ENCODE measurements at places on chromosomes 13 and 19.

DNA sequence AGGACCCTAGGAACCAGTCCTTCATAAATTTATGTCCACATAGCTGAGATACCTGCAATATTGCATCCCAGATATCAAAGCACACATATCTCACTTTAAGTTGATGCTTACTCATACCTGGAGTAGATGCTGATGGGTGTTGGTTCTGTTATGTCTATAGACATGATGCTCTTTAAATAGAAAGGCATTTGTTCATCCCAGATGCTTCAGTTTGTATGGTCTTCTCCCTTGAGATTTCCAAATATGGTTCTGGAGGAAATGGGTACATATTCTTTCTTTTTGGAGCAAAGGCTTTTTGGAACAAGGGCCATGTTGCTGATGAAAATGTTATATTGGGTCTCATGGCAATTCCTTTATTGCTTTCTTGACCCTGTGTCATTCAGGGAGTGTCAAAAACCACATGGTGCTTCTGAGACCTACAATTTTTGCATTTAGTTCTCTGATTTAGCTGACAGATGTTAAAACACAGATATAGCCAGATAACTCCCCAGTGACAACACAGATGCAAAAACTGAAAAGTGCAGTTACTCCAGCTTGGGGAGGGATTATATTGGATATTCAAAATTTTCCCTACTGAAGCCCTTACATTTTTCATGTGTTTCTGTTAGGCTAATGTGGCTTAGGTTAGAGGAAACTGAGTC lies 211.4 kb downstream of the KCNRG start:
- no peak for DNase-seq

DNA sequence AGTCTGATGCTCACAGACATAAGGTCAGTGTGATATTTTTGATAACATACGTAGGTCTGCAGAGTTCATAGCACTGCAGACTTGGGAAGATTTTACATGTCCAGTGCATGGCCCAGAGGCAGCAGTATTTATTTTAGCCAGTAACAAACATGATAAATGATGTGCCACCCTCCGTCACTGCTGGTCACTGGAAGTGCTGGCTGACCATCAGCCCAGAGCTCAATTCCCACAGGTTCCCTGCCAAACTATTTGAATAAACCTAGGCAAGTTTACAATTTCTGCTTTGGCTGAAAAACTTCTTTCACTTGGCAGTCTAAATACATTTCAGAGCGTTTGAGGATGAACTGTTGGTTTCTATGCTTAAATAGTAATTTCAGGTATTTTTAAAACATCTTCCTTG lies 135.5 kb upstream of the EDNRB start:
- no peak for DNase-seq

GRCh38 chr13:99960663-99961311 lies 10.8 kb downstream of the ZIC5 start:
- no peak for DNase-seq

GRCh38 chr13:111319521-111319920 lies 921 bp upstream of the TEX29 start:
- DNase-seq, result no peak

DNA sequence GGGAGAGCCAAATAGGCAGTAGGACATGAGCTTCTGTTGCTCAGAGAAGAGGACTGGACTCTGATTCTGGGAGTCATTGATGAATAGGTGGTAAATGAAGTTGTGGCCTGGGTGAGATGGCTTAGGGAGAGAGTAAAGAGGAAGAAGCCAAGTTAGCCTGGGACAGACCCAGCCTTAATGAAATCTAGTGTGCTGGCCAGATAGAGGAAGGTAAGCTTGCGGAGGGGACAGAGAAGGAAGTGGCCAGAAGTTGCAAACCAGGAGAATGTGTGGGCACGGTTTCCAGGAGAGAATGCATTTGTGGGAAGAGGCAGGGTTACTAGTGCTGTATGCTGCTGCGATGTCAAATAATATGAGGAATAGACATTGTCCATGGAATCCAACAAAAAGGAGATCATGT lies 83.3 kb upstream of the OLFM4 start:
- no peak for DNase-seq

- DNase-seq, result no peak
Measured at GRCh38 chr19:12603714-12604113, 6.9 kb downstream of the ZNF490 start.

- DNase-seq, result peak; percentile 46
Measured at GRCh38 chr13:95100525-95101433, 200.5 kb downstream of the ABCC4 start.

DNA sequence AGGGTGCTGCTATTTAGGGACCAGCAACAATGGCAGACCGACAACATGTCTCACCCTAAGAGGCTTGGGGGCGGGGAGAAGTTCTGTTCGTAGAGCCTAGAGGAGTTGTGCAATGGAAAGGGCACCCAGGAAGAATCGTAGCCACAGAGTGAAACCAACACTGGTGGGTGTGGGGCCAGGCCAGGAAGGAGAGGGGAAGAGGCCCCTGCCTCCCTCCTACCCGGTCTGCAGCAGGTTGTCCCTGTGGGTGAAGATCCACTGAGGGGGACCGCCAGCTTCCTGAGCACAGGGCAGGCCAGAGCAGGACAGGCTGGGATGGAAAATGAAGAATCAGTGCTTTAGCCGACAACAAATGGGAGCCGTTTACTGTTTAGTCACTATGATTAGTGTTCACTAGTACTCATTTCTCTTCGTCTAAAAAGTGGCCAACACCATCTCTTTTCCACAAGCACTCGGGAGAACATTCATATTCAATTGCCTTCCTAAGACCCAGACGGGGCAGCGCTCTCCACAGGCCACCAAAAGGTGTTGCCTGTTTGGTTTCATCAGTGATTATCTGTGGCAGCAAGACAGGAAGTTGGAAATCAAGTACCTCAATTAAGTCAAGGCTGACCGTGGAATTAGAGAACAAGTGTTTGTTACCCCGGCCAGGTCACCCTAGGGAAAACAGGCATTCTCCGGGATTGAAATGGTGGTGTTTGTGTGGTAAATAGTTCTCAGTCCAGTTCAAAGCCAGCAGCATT lies 1.1 kb upstream of the ATP11A start:
- DNase-seq, result no peak

- DNase-seq, result no peak
Measured at GRCh38 chr13:42990291-42991232, 1.5 kb downstream of the EPSTI1 start.

DNA sequence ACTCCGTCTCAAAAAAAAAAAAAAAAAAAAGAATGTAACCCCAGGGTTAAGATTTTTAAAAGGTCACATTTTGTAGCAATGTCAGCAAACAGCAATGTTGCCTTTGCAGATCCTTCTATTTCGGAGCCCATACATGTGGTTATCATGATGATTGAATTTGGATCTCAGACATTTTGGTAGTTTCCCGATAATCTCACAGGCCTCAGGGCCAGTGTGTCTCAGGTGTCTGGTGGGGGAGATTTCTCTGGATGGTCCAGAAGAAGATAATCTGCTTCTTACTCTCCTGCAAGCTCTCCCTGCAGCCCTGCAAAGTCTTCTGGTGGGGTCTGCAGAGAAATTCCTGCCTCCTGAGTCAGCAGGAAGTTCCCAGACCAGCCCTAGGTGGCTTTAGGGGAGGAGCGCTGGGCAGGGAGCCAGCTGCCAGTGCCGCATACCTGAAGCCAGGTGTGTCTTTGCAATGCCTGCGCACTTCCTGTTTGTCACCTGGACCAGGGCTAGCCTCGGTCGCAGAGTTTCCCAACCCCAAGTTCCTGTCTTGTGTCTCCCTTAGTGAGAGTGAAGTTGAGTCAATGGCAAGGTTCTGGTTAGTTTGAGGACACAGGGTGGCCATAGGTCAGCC lies 1.4 kb downstream of the SH2D3A start:
- DNase-seq, result no peak

- no peak for DNase-seq
Measured at GRCh38 chr19:13078897-13079541, 23.6 kb downstream of the LYL1 start.

GRCh38 chr13:24196593-24197197 lies 36.2 kb downstream of the SPATA13 start:
- no peak for DNase-seq

DNA sequence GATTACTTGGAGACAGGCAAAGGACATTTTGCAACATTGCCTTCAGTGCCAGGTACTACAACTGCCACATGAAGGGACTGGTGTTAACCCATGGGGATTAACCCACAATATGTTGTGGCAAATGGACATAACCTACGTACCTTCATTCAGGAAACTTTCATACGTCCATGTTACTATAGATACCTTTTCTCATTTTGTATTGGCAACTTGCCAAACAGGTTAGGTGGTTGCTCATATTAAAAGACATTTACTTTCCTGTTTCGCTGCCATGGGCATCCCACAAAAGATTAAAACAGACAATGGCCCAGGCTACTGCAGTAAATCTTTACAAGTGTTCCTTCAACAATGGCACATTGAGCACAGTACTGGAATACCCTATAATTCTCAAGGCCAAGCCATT lies 925.3 kb downstream of the SLITRK6 start:
- no peak for DNase-seq

GRCh38 chr13:111973605-111974340 lies 93.2 kb upstream of the SOX1 start:
- DNase-seq, result no peak

DNA sequence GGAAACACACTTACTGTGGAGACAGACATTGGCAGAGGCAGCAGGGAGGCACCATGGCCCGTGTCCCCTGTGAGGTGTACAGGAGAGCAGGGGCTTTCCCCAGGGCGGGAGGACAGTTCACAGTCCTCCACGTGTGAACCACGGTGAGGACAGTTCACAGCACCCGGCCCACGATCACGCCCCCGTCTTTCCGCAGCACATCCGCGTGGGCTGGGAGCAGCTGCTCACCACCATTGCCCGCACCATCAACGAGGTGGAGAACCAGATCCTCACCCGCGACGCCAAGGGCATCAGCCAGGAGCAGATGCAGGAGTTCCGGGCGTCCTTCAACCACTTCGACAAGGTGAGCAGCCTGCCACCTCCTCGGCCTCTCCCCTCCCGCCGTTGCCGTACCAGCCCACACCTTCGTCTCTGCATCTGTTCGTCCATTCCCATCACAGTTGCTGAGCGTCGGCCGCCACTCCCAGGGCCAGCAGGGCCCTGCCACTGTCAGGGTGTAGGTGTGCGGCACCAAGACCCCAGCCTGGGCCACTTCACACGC lies 17.4 kb downstream of the CAPN12 start:
- DNase-seq, result no peak

DNA sequence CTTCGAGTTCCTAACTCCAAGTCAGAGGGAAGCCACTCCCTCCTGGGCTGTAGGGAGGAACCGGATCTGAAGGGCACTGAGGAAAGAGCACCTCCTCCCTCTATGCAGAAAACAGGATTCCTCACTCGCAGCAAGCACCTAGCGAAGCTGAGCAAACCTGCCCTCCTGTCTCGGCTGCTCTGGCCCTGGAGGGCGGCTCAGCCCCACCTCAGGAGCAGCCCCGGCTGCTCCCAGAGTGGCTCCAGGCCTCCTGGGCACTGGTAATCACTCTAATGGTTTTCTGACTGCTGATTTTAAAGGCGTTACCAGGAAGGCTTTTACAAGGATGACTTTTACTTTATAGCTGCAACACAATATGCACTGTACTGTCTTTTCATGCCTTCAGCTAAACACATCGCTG lies 312.5 kb downstream of the TEX29 start:
- DNase-seq, result no peak

DNA sequence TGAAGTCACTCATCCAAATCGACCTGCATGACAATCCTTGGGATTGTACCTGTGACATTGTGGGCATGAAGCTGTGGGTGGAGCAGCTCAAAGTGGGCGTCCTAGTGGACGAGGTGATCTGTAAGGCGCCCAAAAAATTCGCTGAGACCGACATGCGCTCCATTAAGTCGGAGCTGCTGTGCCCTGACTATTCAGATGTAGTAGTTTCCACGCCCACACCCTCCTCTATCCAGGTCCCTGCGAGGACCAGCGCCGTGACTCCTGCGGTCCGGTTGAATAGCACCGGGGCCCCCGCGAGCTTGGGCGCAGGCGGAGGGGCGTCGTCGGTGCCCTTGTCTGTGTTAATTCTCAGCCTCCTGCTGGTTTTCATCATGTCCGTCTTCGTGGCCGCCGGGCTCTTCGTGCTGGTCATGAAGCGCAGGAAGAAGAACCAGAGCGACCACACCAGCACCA lies 5.9 kb downstream of the SLITRK5 start:
- no peak for DNase-seq

DNA sequence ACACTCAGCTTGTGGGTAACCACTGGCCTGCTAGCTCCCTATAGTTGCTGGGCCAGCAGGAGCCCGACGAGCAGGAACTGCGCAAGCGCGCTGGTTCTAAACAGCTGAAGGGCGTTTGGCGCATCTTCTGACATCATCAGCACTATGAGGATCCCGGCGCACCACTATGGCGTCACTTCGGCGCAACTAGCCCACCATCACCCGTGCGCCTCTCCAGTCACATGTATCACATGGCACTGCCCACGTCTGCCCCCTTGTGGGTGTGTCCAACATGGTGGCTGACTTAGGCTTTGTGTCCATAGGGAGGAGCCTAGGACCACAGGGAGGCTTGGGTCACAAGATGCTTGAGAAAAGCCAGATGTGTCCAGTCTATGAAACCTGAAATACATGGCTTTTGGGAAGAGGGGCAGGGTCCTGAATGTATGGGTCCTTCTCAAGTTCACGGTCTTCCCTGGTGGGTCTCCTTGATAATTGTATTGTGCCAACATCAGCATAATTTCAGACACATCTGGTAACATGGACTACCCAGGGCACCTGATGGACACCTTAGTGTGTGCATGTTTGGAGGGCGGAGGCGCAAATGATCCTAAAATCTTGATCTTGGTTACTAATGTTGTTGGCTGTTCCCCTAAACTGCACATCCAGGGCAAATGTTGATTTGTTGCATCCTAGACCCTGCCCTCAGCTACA lies 18.0 kb downstream of the KLK4 start:
- DNase-seq, result no peak

DNA sequence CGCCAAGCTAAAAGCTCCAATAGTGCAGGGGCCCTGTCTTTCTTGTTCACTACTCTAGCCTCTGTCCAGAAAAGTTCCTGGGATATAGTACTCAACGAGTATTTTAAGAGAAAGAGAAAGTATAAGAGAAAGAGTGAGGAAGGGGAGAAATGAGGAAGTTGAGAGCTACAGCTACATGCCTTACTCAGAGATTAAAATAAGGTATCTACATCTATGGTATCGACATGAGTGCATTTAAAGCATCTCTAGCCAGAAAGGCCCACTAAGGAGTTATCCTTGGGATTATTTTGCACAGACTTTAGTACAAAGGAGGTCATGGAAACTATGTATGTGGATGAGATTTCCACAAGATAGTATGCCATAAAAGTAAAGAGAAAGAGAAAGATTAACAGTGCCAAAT lies 28.5 kb downstream of the MYCBP2 start:
- DNase-seq, result no peak
